ENCODE measurements at places on chromosomes 3 and 15.

GRCh38 chr3:12461097-12461649 is 23.1 kb upstream of the TSEN2 start:
- DNase-seq, result no peak

DNA sequence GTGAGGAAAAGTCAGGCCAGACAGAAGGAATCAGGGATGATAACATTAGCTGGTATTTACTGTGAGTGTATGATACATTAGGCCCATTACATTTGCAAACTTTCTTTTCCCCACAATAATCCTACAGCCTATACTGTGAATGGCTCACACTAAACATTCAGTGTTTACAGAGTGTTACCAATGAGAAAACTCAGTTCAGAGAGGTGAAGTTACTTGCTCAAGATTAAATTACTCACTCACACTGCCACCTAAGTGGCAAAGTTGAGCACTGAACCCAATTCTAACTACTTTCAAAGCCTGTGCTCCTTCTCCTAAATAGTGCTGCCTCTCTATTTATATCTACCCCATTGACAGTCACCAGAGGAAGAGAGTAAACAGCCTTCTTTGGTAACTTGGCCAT is 8.5 kb downstream of the XPC start:
- no peak for DNase-seq

- DNase-seq, result no peak
These were observed 310.7 kb downstream of the RBMS3 start for GRCh38 chr3:29591579-29591978.

DNA sequence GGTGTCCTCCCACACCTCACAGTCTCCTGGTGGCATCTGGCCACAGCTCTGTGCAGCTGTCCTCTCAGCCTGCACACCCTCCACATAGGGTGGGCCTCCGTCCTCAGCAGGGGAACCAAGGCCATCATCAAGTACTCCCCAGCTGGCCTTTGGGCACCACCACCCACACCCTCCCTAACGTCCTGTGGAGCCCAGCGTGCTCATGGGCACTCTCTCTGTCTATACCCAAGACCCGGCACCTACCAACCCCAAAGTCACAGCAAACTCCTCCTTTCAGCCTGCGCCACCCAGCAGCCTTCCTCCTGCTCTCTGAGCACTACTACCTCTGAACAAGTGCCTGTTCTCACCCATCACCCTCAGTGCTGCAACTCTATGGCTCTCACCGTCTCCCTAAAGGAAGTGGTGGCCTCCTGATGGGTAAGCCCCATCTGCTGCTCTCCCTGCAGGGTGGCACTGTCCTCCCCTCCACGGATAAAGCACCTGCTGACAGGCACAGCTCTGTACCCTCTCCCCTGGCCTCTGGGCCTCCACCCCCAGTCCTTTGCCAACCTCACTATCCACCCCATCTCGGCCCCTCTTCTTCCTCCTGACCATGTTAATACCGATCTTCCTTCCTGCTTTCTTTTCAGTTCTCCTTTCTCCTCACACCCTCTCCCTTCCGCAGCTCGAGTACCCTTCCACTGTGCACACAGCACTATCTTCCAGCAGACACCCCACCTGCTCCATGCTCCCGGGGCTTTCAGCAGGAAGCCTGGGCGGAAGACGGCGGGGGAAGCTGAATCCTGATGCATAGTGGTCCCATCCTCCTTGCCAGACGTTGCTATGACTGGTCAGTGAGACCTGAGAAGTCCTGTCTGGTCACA is 31.5 kb downstream of the SLC41A3 start:
- DNase-seq, result no peak

- DNase-seq, result no peak
These were observed 24.1 kb upstream of the MITF start for GRCh38 chr3:69715204-69715603.

- no peak for DNase-seq
These were observed 166.1 kb downstream of the PYDC2 start for GRCh38 chr3:191627064-191627463.

GRCh38 chr3:30934208-30934550 is 39.7 kb upstream of the GADL1 start:
- no peak for DNase-seq

DNA sequence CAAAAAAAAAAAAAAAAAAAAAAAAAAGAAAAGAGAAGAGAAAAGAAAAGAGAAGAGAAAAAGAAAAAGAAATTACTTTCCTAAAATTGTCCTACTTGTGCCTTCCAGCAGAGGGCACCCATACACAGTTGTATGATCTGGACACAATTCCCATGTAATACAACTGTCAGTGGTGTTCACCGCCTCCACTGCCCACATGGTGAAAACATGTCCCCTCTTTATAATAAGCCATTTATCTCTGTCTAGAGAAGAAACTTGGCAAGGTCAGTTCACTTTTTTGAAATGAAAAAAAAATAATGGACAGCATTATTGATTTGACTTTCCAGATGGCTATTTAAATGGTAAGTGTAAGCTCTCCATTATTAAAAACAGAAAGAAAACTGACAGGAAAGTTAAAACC is 459.4 kb downstream of the GBE1 start:
- no peak for DNase-seq

- DNase-seq, result no peak
These were observed 393.3 kb upstream of the CBLB start for GRCh38 chr3:106261915-106262683.

GRCh38 chr3:41521010-41521655 is 321.8 kb downstream of the CTNNB1 start:
- DNase-seq, result no peak

- no peak for DNase-seq
These were observed 367.4 kb downstream of the IL20RB start for GRCh38 chr3:137325170-137325569.

DNA sequence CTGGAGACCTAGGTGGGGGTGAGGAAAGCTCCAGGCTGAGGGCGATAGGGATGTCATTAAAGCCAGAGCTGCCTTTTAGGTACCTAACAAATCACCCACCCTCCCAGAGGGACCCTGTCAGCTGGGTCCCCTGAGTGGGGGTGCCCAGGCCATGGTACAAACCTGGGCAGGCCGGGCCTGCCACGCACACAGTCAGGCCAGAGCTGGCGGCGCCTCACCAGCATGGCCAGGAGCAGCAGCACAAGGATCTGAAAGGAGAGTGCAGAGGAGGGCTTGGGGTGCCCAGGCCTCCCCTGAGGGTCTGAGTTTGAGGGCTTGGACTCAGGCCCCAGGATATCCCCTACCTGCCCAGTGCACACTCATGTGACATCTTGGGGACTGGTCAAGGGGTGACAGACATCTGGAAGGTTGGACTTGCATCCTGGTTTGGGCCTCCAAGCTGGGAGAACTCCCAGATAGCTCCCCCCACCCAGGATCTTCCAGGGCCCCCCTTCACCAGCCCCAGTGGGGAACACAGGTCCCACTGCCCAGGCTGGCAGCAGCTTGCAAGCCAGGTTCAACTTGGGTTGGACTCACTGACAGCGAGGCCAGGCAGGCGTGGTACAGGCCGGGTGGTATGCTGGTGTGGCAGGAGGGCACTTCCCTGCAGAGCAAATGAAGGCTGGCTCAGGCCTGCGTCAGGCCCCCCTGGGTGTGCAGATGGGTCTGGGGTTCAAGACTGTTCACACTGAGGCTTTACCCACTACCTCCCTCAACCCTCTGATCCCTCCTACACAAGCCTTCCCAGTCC is 5.2 kb downstream of the STRA6 start:
- DNase-seq, result no peak

- DNase-seq, result no peak
These were observed 35.1 kb downstream of the CYFIP1 start for GRCh38 chr15:22945071-22945470.

- DNase-seq, result no peak
These were observed 57.4 kb downstream of the MGLL start for GRCh38 chr3:127764841-127765362.

- no peak for DNase-seq
These were observed 66.5 kb downstream of the TLE3 start for GRCh38 chr15:70031261-70031660.

DNA sequence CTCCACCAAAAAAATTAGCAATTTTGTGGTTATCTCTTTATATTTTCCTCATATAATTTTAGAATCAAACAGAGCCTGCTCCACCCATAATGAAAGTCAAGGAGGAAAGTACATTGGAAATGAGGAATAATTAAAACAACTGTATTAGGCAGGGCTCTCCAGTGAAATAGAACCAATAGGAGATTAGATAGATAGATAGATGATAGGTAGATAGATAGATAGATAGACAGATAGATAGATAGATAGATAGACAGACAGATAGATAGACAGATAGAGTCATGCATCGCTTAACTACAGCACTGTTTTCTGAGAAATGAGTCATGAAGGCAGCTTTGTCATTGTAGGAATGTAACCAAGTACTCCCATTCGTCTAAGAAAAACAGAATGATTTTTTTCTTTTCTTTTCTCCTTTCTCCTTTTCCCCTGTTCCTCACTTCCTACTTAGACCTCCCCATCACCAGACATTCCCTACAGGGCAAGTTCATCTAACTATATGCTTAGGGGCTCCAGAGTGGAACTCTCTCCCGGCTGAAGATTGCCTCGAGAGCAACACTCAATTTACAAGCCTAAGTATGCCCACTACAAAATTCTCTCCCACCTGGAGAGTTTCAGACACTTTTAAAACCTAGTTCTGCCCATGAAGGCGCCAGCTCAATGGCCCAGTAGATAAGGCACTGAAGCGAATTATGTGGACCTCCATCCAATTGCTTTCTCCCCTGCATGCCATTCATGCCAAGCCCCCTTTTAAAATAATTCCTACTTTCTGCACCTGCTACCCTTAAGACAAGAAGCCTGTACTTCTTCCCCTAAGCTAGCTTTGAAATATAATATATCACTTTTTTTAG is 53.3 kb upstream of the LIPC start:
- no peak for DNase-seq

DNA sequence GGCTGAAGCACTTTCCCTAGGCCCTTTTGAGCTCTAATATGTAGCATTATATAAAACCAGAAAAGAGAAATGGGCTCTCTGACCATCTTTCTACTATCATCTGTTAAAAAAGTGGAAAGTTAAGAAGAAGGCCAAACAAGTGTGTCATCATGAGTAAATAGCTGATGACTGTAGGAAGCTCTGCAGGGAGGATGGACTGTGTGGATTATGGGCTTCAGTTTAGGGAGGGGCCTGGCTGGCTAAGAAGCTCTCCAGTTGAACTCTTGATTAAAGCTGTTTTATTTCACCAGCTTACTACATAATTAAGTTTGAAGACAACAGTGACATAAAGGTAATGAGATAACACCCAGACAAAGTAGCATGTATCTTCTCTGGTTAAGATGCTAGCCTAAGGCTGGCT is 30.6 kb downstream of the INTS14 start:
- DNase-seq, result no peak

DNA sequence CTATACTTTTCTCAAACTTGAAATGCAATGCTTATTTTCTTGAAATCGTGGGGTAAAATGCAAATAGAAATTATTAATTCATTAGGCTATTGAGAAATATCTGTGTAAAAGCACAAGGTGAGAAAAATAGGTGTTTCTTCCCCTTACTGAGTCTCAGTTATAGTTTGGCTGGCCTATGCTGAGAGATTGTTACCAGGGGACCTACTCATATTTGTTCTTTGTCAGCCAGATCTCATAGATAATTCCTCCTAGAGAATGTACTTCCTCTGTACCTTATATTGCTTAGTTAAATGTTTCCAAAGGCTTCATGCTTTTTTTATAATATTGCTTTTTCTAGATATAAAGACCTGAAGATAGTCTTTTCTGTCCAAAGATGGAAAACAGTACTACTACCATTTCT is 60.0 kb upstream of the TRPC1 start:
- no peak for DNase-seq

DNA sequence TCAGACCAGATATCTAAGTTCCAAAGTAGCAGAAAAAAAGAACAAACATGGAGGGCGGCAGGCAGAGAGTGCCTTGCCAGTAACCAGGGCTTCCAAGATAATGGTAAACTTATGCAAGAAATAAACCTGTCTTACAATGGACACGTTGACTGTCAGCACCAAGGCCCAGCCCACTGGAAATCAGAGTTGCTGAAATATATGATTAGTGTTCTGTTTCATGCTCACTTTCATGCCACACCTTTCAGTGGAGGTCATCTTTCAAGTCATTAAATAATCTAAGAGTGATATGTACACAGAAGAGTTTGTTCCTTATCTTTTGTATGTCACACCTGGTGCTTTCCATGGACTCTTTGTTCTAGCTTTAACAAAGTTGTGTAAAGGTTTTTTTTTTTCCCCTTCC is 358.1 kb downstream of the MECOM start:
- no peak for DNase-seq

- no peak for DNase-seq
These were observed 154.1 kb downstream of the EPHB1 start for GRCh38 chr3:134949150-134949549.

- DNase-seq, result no peak
These were observed 33.0 kb downstream of the SRP14 start for GRCh38 chr15:40006003-40006402.

DNA sequence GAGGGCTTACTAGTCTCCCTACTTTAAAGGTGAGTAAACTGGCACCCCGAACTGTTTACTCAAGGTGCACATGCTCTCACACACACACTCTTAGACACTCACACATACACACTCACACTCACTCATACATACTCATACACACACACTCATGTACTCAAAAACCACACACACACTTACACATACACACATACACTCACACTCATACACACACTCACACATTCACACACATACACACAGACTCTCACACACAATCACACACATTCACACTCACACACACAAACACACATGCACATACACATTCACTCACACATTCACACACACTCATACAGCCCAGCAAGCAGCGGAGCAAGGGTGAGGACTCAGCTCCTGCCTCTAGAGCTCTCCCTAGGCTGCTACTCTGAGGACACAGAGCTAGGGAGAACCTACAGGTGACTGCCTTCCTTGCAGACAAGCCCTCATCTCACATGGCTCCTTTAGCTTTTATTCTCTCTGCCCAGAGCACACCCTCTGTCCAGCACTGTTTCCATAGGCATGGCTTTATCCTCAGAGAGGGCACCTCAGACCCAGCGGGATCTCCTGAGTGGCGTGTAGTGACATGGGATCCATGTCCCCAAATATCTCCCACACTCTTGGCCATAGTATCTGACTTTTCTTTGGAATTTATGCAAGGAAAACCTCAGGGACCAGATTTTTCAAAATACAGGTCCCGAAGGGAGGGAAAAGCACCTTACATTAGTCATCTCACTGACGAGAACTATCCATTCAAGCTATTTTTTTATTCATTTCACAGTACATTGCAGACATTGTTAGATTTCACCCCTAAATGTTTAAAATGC is 26.2 kb upstream of the ATG7 start:
- DNase-seq, result no peak

DNA sequence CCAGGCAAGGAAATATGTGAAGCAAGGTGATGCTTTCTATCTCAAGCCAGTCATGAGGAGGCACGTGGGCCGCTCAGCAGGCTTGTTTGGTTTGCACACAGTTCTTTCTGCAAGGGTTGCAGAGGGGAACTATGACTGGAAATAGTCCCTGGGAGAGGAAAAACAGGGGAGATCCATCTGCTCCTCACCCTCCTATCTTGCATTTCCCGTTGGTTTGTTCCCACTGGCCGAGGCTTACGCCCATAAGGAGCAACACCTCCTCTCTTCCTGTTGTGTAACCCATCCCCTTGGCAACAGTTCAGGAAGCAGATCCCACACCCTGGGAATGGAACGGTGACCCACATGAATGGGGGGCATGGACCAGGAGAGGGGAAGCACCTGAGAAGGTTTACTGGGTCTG is 72.1 kb upstream of the MAGI1 start:
- DNase-seq, result no peak

Data from stimulated activated CD8-positive, alpha-beta memory T cell treated with anti-CD3 and anti-CD28 coated beads, Interleukin-7, amount 100 ng/mL, for 1 hour (primary cell).